Memory B cell (primary cell): ENCODE measurements at places on chromosomes 3 and 15.

DNA sequence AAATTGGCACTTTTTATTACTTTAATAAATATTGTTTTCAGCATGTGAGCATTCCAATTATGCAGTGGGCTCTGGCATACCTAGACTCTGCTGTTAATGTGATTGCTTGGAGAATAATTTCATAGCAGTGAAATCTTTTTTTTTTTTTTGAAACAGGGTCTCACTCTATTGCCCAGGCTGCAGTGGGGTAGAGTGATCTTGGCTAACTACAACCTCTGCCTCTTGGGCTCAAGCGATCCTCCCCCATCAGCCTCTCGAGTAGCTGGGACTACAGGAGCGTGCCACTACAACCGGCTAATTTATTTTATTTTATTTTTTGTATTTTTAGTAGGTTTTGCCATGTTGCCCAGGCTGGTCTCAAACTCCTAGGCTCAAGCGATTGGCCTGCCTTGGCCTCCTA lies 14.6 kb upstream of the CORO2B start:
- no peak for DNase-seq

DNA sequence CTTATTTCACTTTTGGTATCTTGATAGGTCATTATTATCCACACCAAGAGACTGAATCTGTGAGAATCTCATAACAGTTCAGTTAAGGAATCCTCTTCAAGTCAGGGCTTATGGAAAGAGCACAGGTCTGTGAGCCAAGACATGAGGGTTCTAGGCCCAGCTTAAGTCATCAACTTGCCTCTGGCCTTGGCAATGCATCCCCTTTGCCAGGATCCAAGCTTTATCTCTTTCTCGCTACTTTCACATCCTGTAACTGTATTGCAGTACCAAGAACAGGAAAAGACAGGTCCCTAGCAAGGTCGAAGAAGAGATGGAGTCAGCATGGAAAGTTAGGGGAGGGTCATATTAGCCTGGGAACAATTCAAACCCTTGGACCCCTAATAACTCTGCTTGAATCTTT lies 13.5 kb upstream of the APOD start:
- DNase-seq, result no peak

DNA sequence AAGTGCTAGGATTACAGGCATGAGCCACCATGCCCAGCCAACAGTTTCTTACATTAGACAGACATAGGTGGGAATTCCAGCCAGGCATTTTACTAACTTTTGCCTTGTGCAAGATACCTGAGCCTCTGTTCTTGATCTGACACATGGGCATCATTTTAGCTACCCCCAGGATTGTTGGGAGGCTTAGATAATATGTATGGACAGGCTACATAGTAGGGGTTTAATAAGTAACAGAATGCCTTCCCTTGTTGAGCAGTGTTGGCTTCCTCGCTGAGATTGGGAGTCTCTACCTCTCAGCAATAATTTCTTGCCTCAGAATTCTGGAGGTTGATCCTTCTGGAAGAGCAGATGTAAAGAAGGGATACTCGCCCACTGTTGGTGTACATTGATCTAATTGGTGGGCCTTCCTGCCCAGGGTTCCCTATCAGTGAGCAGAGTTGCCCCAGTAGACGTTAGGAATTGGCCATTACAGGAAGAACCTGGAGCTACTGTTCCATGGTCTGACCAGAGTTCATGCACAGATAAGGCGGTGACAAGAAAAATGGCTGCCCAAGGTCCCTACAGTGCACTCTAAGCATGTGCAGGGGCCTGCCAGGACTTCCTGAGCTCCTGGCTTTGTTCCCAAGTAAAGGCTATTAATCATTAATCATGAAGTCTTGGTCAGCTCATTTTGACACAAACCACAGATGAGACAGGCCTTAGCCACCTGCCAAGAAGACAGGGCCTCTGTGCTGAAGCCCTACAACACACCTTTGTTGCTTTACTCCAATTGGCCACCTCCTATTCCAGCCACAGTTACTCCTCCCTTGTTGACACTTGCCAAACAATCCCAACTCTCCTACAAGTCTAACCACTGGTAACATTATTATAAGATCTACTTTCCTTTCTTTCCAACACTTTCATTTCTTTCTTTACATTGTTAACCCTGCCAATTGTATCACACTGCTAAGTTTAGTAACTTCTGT lies 5.0 kb upstream of the IL17RE start:
- DNase-seq, result no peak

DNA sequence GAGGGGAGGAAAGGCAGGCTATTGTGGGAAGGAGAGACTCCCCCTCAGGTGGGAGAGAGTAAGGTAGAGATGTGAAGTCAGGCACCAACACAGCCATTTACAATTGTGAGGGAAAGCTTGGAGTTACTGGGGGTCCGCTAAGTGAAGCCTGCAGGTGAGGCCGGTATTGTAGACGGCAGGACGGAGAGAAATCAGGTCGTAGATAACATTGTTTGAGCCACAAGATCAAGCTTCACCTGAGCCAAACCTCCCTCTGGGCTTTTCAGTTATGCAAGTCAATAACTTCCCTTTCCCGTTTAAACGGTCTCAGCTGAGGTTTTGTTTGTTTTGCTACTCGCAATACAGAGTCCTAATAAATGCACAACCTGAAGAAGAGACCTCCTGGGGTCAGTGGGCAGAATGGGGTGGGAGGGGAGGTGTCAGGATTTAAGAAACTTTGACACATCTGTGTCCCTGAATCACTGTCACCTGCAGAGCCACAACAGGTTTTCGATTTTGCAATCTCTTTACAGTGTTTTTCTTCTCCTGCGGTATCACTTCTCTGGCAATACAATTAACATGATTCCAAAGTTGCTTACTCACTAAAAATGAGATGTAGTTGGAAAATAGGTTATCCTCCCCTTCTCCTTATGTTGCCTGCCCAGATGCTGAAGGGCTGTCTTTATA lies 72.0 kb upstream of the GLCE start:
- DNase-seq, result no peak

- peak; percentile 37 for DNase-seq
Measured at GRCh38 chr3:157029365-157029790, 130.6 kb downstream of the CCNL1 start.

GRCh38 chr3:46574243-46574646 lies 8.1 kb upstream of the LRRC2 start:
- DNase-seq, result no peak

DNA sequence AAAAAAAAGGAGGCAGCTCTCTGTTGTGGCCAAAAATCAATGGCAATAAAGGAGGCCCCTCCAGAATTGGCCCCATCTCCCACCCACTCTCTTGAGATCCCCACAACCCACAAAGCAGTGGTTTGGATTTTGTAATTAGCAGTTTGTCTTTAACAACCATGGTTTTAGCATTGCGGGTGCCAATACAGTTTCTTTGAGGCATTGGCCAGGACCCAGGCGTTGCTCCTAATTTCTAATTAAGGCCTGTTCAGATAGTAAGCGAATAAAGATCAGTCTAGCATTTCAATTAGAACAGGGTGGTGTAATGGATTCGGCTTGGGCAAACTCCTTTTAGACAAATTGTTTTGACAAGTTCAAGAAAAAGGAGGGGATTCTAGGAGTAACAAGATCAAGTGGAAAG lies 23.6 kb upstream of the UACA start:
- DNase-seq, result no peak

- no peak for DNase-seq
Measured at GRCh38 chr3:59133311-59133710, 83.5 kb upstream of the CFAP20DC start.

GRCh38 chr15:56459096-56459495 lies 5.8 kb downstream of the MNS1 start:
- no peak for DNase-seq

GRCh38 chr3:130558366-130558765 lies 41.4 kb downstream of the COL6A6 start:
- no peak for DNase-seq

GRCh38 chr3:128070898-128071591 lies 18.8 kb downstream of the SEC61A1 start:
- no peak for DNase-seq
